Activated CD8-positive, alpha-beta memory T cell treated with anti-CD3 and anti-CD28 coated beads, Interleukin-2, amount 50 U/mL, for 48 hours (primary cell): ENCODE measurements at places on chromosomes 7 and 10.

DNA sequence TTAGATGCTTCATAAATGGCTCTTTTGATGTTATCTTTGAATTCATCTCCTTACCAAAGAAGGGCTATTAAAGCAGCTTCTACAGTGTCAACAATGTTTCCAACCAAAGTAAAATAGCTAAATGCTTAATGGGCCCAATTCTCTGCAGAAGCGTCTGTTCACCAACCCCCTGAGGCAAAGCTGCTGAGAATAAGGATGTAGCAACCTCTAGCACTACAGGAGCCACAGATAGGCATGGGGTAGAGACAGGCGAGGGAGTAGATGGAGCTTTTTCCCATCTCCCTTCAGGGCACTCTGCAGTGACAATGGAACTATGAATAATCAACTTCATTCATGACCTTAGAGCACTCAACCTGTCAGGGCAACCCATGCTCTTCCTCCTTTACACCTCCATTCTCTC is 134.1 kb downstream of the FZD1 start:
- no peak for DNase-seq

DNA sequence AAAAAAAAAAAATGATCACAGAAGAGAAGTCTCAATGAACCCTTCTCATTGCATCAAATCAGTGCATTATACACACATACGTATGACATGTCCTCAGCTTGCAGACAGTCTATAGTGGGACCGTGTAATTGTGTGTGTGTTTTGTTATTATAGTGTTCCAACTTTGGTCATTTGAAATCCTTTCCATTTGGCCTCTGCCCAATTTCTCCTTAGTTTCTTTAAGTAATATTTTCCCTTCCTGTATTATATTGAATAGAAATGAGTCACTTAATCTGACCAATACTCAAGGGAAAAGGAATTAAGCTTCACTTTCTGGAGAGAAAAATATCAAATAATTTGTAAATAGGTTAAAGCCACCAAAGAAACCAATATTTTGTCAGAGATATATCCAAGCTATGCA is 415.5 kb upstream of the SORCS1 start:
- no peak for DNase-seq

GRCh38 chr7:27162561-27163287 is 2.6 kb downstream of the HOXA9 start:
- DNase-seq = no peak

DNA sequence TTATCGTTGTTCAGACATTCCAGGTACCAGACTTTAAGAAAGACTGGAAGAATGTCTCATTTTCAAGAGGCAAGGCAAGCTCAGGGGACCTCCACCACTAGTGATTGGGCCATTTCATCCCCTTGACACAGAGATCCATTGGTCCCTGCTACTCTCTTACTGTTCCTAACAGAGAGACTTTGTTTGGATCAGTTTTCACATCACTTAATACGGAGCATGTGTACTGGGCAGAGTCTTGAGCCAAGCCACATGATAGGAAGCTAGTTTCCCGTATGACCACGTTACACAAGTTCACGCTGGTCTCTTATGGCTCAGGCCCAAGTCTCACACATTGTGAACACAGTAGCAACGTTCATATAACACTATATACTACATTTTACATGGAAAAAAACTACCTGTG is 269.9 kb downstream of the BAMBI start:
- no peak for DNase-seq

DNA sequence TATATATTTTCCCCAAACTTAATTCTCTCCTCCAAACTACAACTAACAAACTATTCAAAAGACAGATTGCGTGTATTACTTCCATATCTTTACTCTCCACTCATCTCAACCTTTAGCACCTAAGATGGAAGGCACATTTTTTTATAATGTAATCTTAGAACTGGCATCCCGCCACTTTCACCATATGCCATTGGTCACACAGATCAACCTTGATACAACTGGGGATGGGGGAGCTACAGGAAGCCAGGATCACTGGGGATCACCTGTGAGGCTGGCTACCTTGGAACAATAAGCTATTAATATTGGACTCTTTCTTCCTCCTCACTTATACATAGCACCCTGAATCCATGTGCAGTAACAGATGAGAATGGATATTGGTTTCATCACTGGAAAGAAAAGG is 469.6 kb upstream of the LRRN3 start:
- no peak for DNase-seq

DNA sequence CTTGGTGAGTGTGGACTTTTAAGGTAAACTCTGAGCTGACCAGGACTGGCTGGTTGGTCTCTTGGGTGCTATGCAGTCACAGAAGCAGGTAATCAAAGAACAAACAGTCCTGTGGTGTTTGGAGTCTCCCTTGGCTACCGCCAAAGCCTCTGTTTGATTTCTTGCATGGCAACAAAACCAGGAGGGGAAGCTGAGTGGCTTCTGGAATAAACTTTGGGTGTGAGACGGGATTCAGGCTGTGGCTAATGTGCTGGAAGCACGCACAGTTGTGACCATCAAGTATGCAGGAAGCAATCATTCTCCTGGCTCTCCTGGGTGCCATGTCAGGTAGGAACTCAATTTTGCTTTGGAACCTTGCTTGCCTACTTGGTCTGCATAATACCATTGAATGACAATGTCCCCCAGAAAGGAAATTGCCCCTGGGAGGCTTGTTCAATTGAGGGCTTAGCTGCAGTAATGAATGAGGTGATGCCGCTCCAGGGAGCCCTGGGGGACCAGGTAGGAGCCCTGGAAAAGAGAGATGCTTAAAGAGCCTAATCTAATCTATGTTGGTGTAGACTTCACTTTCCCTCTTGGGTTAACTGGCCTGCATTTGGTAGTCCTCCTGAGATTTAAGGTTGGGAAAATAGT is at the start of gene CDHR3:
Gene CDHR3 (plus strand): TSS at position 227 of the 630 bp plus-strand sequence. CDS start 55 bp downstream, at position 282.
- no peak for DNase-seq

DNA sequence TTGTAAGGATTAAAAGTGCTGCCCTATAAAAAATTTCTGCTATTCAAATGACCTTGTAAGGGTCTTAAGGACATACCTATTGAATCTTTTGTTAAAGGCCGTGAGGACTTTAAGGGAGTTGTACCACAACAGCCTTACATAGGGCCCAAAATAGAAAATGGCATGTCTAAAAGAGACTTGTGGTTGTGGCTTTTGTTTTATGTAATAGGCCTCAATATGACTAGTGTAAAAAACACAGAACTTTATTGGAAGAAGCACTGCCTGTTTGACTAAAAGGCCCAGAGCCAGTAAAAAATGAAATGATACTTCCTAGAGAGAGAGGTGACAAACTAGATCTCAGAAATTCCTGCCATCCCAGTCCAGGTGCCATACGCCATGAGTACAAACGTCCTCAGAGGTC is 286.6 kb downstream of the SEMA3D start:
- DNase-seq = no peak

DNA sequence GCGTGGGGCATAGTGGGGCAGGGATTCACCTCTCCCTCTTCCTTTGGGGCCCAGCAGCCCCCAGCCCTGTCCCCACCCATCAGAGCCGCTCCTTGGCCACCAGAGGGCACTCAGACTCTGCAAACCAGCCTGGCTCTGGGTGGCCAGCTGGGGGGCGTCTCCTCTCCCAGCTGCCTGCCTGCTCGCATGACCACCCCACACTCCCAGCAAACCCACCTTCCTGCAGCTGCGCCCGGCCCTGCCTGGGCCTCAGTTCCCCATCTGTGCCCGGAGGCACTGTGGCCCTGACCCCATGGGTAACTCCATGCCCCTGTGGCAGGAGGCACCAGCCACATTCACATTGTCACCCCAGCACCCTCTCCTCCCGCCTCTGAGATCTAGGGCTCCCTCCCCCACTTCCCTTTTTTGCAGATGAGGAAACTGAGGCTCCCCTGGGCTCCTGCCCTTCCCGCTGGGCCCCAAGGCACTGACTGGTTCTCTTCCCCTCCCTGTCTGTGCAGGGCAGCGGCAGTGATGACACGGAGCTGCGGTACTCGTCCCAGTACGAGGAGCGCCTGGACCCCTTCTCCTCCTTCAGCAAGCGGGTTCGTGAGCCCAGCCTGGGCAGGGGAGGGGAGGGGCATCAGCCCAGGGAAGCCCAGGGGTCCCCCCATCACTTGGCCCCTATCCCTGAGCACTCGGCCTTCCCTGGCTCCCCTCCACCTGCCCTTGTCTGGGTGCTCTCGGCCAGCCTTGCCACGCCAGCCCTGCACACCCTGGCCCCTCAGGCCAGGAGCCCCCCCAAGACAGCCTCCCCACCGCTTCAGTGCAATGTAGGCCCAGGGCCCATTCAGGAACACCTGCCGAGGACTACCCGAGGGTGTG is 6.9 kb upstream of the SH2B2 start:
- peak; percentile 79 for DNase-seq

GRCh38 chr7:85475071-85475470 is 288.2 kb upstream of the SEMA3D start:
- no peak for DNase-seq

GRCh38 chr7:2927592-2927991 is 83.5 kb upstream of the GNA12 start:
- DNase-seq = no peak

DNA sequence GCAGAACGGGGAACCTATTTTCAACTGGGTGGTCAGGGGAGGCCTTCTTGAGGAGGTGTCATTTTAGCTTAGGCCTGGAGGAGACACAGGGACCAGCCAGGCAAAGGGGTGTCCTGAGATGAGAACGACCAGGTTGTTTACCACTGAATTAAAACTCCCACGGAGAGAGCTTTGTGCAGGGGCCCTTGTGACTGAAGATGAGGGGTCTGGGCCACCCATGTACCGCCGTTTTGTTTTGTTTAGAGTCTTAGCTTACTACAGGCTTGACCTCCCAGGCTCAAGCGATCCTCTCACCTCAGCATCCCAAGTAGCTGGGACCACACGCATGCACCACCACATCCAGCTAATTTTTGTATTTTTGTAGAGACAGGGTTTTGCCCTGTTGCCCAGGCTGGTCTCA is 80.4 kb downstream of the FAM171A1 start:
- no peak for DNase-seq

GRCh38 chr7:22477876-22478450 is 22.0 kb downstream of the STEAP1B start:
- no peak for DNase-seq

- DNase-seq = no peak
Measured at GRCh38 chr7:99369767-99370391, 4.7 kb upstream of the ARPC1B start.

DNA sequence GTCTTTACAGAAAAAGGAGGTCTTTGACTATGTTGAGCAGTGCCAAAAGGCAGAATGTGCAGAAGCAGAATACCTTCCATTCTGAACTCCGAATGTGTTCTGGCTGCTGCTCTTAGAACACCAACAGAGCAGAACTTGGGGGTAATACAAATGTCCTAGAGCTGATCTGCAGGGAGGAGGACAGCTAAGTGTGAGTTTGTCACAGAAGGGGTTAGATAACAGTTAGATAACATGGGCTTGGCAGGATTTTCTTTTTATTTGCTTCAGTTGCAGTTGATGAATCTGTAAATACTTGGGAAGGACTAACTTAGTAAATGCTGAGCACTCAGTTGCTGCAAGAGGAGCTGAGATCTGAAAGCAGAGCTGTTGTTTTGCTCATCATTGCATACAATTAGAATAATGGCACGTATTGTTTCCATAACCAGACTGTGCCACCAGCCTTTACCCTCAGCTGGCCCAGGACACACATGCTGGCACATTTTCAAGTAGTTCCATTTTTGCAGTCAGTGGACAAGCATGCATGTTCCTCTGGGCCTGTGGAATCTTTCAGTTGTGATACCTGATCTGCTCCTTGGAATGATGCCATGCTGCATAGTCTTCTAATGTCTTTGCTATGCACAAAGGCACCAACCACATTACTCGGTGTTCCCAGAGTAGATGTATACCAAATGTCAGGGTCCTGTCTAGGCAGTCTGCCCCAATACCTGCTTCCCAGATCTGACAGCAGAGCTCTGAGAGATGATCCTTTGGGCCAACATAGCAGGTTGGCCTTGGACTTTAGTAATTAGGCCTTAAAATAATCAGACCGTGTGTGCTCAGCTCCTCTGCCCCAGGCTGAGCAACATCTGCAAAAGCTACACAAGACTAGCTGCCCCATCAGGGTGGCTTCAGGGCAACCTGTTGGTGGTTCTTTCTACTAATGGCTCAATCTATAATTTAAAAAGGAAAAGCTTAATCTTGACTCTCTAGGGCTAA is 55.7 kb downstream of the GSDME start:
- DNase-seq = no peak

DNA sequence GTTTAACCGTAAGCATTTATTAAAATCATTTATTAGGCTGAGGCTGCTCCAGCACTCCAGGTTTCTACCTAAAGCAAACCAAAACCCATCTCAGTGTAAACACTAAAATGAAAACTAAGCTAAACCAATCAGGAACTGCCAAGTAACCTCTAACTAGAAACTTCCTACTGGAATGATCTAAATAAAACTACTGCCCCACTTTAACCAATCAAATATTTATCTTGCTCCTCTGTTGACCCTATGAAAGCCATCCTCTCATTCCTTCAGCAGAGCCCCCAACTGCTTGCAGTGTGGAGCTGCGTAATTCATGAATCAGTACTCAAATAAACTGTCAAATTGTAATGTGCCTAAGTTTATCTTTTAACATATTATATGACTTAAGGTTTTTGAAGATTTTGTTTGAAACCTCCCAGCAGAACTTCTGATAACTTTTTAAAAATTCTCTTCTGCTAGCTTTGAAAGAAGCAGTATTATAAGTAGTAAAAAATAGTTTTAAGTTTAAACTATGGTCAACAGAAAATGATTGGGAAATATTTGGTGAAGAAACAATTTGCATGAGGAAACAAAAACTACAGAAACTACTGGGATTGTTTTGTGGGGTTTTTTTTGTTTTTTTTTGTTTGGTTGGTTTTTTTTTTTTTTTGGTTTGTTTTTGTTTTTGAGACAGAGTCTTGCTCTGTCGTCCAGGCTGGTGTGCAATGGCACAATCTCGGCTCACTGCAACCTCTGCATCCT is 47.4 kb downstream of the GPR37 start:
- no peak for DNase-seq

- no peak for DNase-seq
Measured at GRCh38 chr10:79230328-79230830, 116.9 kb upstream of the PPIF start.

GRCh38 chr7:131107337-131108211 is 220.1 kb upstream of the MKLN1 start:
- DNase-seq = peak; percentile 82

- DNase-seq = no peak
Measured at GRCh38 chr7:43395351-43395750, 187.6 kb upstream of the STK17A start.

GRCh38 chr7:71995111-71995510 is 417.0 kb downstream of the CALN1 start:
- no peak for DNase-seq

DNA sequence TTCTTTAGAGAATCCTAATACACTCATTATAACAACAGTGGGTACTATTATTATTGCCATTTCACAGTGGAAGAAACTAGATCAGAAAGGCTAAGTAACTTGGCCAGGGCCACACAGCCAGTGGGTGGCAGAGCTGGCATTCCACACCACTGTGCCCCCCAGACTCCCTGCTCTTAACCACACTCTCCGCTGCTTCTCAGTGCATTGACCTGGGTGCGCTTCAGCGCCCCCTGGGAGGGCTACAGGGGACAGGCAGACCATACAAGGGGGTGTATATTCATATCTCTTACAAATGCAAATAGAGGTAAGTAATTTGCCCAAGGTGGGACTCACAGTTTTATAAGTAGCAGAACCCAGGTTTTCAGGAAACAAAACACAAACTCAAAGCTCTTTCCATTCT is 77.0 kb upstream of the NMT2 start:
- DNase-seq = no peak
